Gastroesophageal sphincter (tissue), 4 donors: ENCODE measurements at places on chromosomes 5 and 9. TPM values are rescaled to one million over a fixed set of nuclear protein-coding genes. Genes with fewer than 3 reads are reported as not detected.

DNA sequence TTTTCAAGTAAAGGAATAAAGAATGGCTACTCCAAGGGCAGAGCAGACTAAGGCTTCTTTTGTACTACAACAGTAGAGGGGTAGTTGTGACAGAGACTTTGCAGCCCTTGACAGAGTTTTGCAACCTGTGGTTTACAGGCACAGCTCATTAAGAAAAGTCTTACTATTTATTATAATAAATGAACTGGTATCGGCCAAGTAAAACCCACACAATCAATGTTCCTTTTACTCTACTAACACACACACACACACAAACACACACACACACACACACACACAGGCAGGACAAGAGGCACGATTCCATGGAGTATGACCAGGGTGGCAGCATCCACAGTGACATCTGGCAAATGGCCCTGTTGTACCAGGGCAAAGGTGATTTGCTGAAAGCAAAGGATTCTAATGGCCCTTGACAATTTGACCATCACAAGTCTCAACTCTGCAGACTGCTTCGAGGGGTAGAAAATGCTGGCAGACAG, 59.1 kb upstream of the GOLPH3 start:
- ATAC-seq, result no peak

GRCh38 chr9:87650611-87651295, 75.2 kb upstream of the CTSL start:
- no peak for ATAC-seq

- no peak for ATAC-seq
These were observed 35.7 kb downstream of the SLC6A3 start for GRCh38 chr5:1409381-1410110.

The QRFP gene
- total RNA-seq, result not detected
